ENCODE measurements at places on chromosomes 2 and 18.

GRCh38 chr2:43092520-43093179 lies 133.8 kb downstream of the ZFP36L2 start:
- DNase-seq: no peak

GRCh38 chr2:144325086-144325485 lies 194.8 kb downstream of the ZEB2 start:
- no peak for DNase-seq

DNA sequence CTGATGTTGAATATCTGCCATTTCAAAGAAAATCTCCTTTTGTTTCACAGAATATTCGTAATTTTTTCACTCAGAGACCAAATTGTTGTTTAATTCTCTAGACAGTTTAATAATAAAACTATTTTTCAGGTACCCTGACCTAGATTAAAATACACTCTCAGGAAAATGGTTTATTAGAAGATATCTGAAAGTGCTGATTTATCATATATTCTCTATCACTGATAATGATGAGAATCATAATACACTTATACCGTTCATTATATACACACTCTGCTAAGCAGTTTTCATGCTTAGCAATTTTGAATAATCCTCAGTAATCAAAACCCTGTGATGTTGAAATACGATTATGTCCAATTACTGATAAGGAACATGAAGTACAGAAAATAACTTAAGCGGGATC lies 772.9 kb upstream of the CRIM1 start:
- no peak for DNase-seq

DNA sequence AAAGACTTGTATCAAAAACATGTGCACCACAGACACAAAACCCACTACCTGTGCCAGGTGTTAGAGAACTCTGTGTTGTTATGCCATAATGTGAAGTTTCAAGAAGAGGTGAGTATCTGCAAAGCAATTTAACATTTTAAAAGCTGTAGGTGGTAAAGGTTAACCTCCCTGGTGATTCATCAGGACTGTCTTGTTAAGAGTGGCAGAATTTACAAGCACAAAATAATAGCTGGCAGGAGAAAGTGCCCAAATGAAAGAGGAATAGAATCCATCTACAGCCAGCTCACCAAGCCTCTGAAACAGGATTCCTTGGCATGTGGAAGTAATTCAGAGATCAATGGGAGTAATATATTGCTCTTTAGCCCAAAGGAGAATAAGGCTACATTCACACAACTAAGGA lies 230.7 kb downstream of the AFF3 start:
- DNase-seq: no peak

- no peak for DNase-seq
Observed at GRCh38 chr2:29314816-29315571, 199.8 kb downstream of the CLIP4 start.

GRCh38 chr2:1686784-1687105 lies 57.6 kb downstream of the PXDN start:
- DNase-seq: no peak

DNA sequence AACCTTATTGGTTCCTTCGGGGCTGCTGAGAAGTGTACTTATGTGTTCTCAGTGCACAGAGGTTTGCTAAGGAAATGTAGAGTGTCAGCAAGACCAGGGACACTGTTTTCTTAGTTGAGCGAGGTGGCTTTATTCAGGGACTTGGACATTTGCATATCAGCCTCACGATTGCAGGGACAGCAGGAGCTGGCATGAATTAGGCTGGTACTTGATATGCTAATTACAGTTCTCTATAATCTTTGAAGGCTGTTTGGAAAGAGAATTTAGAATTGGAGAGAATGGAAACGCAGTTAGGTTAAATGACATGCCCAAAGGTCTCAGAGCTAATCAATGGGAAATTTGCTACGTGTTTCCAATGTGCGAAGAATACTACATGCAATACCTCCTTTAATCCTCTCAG lies 18.7 kb upstream of the MTCL1 start:
- no peak for DNase-seq

GRCh38 chr2:41972179-41972578 lies 75.6 kb upstream of the PKDCC start:
- no peak for DNase-seq

DNA sequence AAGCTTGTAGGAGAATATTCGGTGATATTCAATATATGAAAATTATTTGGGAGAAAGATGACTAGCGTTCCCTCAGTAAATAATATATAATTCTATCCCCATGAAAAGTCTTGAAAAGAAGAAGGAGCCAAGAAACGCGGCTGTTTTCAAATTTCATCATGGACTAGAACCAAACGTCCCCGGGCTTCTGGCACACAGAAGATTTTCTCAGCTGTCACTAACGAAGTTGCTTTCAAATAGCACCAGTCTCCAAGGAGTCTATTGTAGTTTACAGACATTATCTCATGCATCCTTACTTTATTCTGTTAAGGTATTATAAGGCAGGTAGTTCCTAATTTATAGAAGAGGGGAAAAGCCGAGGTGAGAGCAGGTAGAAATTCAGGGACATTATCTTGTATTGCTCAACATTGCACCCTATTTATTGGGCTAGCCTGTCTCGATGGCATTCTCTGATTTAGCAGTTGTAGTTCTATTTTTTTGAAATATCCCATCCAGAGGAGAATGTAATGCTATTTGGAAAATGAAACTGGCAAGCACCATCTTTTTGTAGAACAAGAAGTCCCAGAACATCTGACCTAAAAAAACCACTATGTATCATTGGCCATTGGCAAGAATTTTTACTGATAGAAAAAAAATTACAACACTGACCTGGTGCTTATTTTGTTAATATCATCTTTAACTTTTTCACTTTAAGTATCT lies 198.1 kb upstream of the RASGRP3 start:
- no peak for DNase-seq

- DNase-seq: no peak
Observed at GRCh38 chr2:148967056-148967455, 71.4 kb upstream of the LYPD6B start.

DNA sequence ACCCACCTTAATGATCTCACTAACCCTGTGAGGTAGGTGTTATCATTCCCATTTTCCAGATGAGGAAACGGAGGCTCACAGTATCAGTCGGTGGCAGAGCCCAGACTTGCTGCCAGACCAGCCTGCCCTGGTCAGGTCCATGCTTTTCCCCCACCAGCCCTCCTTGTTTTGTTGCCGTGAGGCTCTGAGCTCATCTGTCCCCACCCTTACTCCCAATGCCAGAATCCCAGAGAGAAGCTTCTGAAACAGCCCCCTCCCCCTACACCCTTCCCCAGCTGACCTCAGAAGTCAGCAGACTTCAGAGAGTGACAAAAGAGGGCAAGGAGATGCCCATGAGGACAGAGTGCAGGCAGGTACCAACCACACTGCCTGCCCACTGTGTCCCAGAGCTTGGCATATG lies 20.8 kb upstream of the TNS1 start:
- no peak for DNase-seq

- no peak for DNase-seq
Observed at GRCh38 chr2:227818675-227819397, 5.2 kb downstream of the CCL20 start.

GRCh38 chr2:229501051-229501794 lies 213.1 kb downstream of the DNER start:
- DNase-seq: no peak
